Fibroblast of skin of back (primary cell): ENCODE measurements at places on chromosomes 11 and 22.

DNA sequence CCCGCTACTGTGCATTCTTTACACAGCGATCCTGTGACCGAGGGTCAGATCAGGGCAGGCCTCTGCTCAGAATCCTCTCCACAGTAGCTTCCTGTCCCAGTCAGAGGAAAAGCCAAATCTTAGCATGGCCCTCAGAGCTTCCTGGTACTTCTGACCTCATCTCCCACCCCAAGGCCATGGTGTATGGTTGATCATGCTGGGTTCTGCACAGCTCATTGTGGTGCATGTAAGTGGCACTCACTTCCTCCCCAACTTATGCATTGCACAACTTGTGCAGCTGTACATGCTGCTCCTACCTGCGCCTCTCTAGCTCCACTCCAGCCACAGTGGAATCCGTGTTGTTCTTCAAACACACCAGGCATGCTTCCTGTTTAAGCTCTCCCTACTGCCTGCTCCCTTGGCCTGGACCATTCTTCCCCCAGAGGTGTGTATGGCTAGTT lies 20.3 kb downstream of the BMAL1 start:
- no peak for DNase-seq

DNA sequence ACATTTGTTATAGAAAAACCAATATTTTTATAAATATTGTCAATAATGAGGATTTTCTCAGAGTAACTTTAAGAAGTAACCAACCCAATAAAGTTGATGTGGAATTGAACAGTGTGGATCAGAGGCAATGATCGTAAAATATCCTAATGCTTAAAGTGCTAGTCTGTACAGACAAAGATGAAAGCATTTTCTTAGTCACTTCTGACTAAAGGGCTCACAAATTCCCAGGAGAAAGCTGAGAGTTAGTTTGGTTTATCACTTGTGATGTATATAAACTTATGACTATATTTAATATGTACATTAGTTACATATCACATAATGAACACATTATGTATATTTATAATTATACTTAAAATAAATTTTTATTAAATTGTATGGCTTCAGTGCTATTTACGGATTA lies 25.4 kb upstream of the DDI1 start:
- peak; percentile 31 for DNase-seq

GRCh38 chr11:128898580-128899344 lies 7.6 kb downstream of the KCNJ5 start:
- DNase-seq = peak; percentile 42

GRCh38 chr11:102802341-102802740 lies 4.4 kb upstream of the MMP1 start:
- DNase-seq = peak; percentile 93
